ENCODE measurements at places on chromosomes 16 and 17.
A peak's percentile ranks its signal among the peaks of the same experiment; 100 is the strongest.

DNA sequence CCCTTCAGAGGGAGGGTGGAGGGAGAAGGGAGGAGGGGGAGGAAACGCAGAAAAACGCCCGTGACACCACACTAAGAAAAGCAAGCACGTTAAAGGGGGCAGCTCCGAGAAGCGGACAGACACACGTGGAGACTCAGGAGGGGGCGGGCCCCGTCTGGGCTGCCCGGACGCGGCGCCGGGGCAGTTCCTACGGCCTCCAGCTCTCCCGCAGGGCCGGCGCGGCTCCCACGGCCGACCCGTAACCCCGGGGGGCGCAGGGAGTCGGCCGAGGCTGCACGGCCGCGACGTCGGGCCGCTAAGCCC lies 362 bp downstream of the KLHDC4 start:
- peak; percentile 48 for DNase-seq

DNA sequence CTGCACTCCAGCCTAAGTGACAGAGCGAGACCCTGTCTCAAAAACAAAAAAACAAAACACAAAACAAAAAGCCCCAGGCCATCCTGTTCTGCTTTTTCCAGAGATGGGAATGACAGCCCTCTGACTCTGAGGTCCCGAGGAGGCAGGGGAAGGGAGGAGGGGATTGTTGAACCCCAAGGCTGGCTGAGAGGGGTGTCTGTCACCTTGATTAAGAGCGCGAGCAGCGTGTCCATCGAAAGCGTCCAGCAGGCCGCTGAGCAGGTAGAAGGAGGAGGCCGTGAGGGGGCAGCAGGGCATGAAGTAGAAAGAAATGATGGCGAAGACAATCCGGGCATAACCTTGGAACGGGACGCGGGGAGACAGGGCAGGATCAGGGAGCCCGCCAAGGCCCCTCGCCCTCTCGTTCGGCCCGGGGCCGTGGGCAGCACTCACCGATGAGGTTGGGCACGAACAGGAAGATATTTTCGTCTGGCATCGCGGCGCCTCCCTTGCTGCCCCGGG lies 593 bp downstream of the CDIPT start:
- no peak for DNase-seq

DNA sequence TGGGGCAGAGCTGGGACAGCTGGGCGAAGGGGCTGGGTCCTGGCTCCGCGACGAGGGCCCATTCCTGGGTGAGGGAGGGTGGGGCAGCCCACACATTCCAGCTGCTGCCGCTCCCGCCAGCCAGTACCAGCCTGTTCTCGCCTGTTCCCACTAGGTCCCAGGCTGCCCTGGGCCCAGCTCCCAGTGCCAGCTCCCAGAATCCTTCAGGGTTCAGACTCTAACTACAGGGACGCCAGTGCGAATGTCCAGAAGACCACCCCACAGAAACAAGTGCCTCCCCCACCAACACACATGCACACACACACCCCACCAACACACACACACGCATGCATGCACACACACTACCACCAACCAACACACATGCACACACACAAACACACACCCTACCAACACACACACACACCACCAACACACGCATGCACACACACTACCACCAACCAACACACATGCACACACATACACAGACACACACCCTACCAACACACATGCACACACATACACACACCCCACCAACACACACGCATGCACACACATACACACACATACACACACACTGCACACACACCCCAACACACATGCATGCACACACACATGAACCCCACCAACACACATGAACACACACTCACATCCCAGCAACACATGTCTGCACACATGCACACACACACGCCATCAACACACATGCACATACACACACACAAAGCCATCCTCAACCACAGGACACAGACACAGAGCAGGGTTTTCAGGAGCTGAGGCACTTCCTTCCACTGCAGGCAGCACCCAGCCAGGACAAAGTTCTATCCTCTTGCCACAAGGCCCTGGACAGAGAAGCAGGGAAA lies 27.5 kb upstream of the KRT17 start:
- DNase-seq, result no peak

DNA sequence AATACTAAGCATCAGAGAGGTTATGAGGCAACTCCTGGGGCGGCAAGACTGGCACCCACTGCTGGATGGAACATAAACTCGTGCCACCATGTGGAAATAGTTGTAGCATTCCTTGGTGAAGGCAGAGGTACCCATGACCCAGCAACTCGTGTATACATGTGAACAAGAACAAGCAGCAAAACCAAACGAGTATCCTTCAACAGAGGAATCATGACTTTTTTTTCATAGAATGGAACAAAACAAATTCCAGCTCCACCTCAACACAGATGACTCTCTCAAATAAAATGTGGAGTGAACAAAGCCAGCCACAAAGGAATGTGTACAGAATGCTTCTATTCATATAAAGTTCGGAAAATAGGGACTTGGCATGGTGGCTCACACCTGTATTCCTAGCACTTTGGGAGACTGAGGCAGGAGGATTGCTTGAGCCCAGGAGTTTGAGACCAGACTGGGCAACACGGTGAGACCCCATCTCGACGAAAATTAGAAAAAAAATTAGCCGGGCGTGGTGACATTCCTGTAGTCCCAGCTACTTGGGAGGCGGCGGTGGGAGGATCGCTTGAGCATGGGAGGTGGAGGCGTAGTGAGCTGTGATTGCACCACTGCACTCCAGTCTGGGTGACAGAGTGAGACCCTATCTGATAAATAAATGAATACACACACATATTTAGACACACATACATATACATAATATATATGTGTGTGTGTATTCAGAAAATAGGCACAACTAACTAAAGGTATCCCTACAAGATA lies 35.3 kb downstream of the B9D1 start:
- no peak for DNase-seq

DNA sequence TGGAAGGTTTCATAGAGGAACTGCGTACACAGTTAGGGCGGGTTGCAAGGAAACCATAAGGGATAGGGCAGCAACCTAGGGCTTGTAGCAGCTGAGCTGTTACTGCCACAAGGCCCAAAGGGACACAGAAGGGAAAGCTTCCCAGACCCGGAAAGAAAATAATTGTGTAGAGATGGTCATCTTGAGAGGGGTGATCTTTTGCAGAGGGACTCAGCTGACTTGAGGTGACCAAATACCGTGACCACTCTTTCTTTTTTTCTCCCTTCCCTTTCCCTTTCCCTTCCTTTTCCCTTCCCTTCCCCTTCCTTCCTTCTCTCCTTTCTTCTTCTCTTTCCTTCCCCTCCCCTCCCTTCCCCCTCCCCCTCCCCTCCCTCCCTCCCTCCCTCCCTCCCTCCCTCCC lies 8.5 kb upstream of the CREBBP start:
- DNase-seq, result no peak

DNA sequence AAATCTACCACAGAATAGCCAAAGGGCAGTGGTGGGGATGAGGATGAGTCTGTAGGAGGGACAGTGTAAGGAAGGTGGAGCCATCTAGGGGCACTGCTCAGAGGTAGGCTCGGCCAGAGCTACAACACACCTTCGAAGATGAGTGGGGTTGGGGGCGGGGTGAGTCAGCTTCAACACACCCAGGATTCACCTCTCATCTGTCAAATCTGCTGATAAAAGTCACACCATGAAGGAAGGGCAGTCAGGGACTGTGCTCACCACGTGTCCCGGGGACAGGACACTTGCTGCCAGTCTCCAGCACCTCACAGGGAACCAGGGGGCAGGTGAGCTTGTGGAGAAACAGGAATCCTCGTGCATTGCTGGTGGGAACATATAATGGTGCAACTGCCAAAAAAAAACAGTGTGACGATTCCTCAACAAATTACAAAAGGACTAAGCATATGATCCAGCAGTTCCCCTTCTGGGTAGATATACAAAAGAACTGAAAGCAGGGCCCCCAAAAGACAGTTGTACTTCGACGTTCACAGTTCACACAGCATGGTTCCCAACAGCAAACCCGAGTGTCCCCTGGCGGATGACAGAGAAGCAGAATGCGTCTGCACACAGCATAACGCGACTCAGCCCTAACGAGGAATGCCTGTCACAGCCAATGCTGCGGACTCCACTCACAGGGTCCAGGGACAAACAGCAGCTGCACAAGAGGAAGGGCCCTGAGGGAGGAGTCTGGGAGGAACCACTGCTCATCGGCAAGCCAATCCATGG lies 133.1 kb downstream of the ANKRD11 start:
- no peak for DNase-seq

- DNase-seq, result no peak
Measured at GRCh38 chr17:52923658-52924057, 765.1 kb upstream of the CA10 start.

- DNase-seq, result no peak
Measured at GRCh38 chr17:55757659-55758058, 6.8 kb downstream of the PCTP start.

GRCh38 chr16:77682586-77682985 lies 39.7 kb upstream of the NUDT7 start:
- no peak for DNase-seq

- no peak for DNase-seq
Measured at GRCh38 chr16:86956437-86956836, 360.8 kb downstream of the C16orf95 start.

GRCh38 chr17:38617074-38617860 lies 11.5 kb upstream of the SRCIN1 start:
- DNase-seq, result no peak

DNA sequence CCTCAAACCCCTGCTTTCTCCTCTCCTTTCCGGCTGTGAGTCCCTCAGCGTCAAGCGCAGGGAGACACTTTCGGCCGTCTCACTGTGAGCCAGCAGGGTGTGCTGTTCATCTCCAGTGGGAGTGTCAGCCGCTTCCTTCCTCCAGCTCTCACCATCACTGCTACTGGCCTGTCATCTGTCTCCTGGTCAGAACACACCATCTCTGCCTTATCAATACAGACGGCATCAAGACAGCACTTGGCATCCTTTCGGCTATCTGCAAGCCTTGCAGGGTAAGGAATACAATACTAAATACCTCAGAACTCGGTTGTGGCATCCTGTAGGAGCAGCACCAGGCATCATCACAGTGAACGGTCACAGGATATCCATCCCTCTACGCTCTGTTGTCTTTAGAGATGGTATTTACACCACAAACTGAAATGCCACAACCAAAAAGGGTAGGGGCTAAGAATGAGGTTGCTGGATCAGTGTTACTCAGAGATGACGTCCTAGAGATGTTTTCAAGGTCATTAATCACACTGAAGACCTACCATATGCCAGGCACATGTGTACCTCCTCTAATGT lies 20.7 kb upstream of the CMTM4 start:
- no peak for DNase-seq

- no peak for DNase-seq
Measured at GRCh38 chr17:73943416-73944110, 259.9 kb upstream of the RPL38 start.

DNA sequence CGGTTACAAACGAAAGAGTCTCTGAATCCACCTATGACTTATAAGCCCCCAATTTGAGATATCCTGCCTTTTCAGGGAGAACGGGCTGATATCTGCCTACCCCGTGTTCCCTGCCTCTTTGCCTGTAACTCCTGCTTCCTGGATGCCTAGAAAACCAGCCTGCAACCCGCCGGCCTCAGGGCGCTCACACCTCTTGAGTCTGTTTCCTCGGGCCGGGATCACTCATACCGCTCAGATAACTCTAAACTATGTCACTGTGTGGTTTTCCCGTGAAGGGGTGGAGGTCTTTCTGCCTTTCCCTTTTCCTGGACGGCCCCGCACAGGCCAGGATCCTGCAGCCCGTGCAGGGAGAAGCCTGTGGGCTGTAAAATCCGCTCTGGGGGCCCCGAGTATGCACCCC lies 10.4 kb downstream of the RPUSD1 start:
- no peak for DNase-seq

DNA sequence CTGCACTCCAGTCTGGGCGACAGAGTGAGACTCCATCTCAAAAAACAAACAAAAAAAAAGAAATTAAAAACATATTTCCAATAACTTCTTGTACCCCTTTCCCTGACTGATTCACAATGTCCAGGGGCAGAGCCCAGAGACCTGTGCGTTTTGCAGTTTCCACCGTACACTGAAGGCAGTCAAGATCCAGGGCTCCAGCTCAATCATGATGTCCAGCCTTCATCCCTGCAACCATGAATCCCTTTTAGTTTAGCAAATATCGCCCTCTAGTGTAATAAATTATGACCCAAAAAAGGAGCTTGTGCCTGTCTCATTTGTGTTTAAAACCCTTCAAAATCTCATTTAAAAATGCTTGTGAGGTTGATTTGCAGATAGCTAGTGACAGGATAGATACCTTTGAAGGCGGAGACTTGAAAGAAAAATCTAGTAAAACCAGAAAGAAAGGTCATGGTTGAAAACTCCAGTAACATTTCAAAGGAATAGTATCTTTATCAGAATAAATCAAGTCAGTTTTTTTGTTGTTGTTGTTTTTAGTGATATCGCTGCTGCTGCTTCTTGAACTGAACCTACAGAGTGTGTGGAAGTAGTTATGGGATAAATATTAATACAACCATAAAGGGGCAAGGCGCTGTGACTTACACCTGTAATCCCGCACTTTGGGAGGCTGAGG lies 3.7 kb upstream of the ERN1 start:
- DNase-seq, result no peak

DNA sequence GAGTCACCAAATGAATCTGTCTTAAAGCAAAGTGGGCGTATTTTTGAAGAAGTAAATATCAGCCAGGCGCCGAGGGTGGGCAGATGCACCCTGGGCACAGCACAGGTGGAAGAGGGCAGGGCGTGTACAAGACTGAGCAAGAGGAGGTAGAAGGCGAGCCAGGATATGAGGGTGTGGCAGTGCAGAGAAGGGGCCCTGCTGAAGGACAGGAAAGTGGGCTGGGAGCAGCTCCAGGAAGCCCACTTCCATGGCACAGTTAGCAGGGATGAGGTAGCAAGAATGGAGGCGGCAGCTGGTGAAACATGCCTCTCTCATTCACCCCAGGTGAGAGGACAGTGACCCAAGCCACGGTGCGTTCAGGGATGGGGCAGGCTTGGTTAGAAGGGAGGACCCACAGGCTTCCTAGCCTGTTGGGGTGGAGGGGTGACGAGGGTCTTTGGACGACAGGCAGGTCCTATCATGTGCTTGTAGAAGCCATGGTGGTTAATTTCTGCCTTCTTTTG lies 149.3 kb downstream of the CLEC16A start:
- no peak for DNase-seq

DNA sequence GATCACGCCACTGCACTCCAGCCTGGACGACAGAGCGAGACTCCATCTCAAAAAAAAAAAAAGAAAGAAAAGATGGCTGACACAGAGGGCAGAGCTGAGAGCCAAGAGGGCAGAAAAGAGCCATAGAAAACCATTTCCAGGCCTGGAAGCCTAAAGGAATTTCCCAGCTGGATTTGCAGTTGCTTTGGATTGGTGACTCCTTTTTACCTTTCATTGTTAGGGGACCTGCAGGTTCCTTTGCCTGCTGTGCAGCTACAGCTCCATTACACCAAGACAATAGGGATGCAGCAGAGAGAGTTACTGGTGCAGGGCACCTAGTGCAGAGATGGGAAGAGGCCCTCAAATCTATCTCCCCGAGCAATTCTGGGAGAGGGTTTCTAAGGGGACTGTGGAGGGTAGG lies 18.4 kb downstream of the ZNF668 start:
- DNase-seq, result no peak

- DNase-seq, result no peak
Measured at GRCh38 chr16:89052191-89052889, 41.3 kb upstream of the ACSF3 start.

GRCh38 chr17:49676276-49676868 lies 1.5 kb downstream of the SPOP start:
- DNase-seq, result no peak

GRCh38 chr16:27925612-27926011 lies 137.9 kb downstream of the GSG1L start:
- no peak for DNase-seq

GRCh38 chr16:990516-991291 lies 9.1 kb downstream of the SOX8 start:
- no peak for DNase-seq

GRCh38 chr17:21127509-21128077 lies 829 bp downstream of the DHRS7B start:
- no peak for DNase-seq

Measured in stimulated activated CD8-positive, alpha-beta memory T cell treated with anti-CD3 and anti-CD28 coated beads, Interleukin-4, amount 100 ng/mL, for 1 hour (primary cell).